SK-MEL-5 (cell line): ENCODE measurements at places on chromosomes 12 and 14. TPM values are rescaled to one million over a fixed set of nuclear protein-coding genes. Genes with fewer than 3 reads are reported as not detected.

- no peak for DNase-seq
Measured at GRCh38 chr14:68246074-68246785, 426.7 kb downstream of the RAD51B start.

- DNase-seq, result no peak
Measured at GRCh38 chr12:114302606-114303315, 103.2 kb downstream of the TBX5 start.

The EXD2 gene
- 16.7 and 17.4 TPM in 2 replicates for total RNA-seq

DNA sequence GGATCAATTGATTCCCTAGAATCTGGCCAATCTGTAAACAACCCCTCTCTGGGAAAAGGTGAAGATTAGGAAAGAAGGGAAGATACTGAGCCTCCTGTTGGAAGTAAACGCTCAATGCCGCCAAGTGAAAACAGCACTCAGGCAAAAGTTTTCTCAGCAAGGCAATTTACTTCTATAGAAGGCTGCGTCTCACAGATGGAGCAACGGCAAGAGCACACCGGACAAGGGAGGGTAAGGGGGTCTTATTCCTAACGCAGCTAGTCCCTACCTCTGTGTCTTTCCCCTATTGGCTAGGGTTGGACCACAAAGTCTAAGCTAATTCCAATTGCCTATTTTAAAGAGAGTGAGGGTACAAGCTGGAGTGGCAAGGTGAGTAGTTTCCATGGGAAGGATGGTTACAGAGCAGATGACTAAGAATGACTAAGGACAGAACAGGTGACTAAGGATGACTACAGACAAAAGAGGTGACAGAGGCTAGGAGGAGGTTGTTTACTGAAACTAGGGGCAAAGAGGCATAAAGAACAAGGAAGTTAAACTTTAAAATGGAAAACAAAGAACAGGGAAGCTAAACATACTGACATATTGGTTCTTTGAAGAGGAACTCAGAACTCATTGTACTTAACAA lies 5.6 kb upstream of the TTC9 start:
- no peak for DNase-seq

- DNase-seq, result no peak
Measured at GRCh38 chr14:105773584-105773983, 247.2 kb downstream of the TMEM121 start.

DNA sequence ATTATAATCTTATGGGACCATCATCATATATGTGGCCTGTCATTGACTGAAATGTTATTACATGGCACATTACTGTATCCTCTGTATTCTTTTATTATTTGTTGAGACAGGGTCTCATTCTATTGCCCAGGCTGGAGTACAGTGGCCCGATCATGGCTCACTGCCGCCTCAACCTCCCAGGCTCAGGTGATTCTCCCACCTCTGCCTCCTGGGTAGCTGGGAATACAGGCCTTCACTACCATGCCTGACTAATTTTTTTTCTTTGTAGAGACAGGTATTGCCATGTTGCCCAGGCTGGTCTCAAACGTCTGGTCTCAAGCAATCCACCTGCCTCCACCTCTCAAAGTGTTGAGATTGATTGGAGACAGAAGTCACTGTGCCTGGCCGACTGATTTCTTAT lies 153.2 kb downstream of the RASSF9 start:
- no peak for DNase-seq

The NELL2 gene
- total RNA-seq, result 0.21 and 0.45 TPM in 2 replicates

The ERP27 gene
- total RNA-seq, result 0.61 and 0.74 TPM in 2 replicates

The SRRM4 gene
- not detected in 2 replicates for total RNA-seq
